ENCODE measurements at places on chromosomes 2 and 18.

- no peaks in the 10 kb centered on the region for H3K36me3 ChIP-seq
- no peak overlapping the region for H3K27ac ChIP-seq
- H3K4me3 ChIP-seq = no peak overlapping the region
- no peaks in the 10 kb centered on the region for H3K4me1 ChIP-seq
Observed at GRCh38 chr2:200350850-200351285, 44.4 kb downstream of the SPATS2L start.

GRCh38 chr18:49865401-49865800, 52.1 kb upstream of the ACAA2 start:
- H3K36me3 ChIP-seq = no peaks in the 10 kb centered on the region
- no peak overlapping the region for H3K4me3 ChIP-seq
- DNase-seq = no peak

DNA sequence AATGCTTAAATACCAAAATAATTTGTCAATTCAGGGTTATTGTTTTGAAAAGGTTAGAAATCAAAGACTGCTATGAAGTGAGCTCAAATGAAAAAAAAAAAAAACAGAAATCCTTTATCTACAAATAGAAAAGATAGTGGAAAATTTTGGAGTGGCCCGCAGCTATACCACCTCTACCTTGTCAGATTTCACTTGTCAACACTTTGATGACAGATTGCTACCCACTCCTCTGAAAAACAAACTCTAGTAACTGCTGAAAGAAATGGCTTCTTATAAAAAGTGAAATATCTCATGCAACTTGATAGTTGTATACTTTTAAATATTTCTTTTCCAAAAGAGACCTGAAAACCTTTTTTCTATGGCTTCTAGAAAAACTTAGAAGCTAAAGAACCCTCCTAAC, 84.5 kb downstream of the WDPCP start:
- no peak for DNase-seq
- H3K4me3 ChIP-seq = no peak overlapping the region
- H3K27me3 ChIP-seq = no peaks in the 10 kb centered on the region
- H3K36me3 ChIP-seq = no peaks in the 10 kb centered on the region
- no peak overlapping the region for H3K27ac ChIP-seq

DNA sequence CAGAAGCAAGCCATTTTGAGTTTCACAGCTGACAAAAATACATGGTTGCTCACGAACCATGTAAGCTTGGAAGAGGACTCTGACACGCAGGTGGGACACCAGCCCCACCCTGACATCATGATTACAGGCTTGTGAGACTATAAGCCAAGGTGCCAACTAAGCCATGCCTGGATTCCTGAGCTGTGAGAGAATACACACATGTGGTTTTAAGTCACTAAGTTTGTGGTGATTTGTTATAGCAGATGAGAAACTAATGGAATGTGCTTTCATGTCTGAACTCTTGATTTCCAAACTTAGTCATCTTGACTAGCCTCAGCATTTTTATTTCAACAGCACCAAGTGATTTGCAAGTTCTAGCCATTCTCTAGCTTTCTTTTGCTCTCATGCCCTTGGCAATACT, 676.1 kb upstream of the CELF4 start:
- no peak overlapping the region for H3K27ac ChIP-seq
- no peak overlapping the region for H3K4me3 ChIP-seq
- no peaks in the 10 kb centered on the region for H3K36me3 ChIP-seq
- no peaks in the 10 kb centered on the region for H3K27me3 ChIP-seq
- no peak for DNase-seq

- no peaks in the 10 kb centered on the region for H3K36me3 ChIP-seq
- H3K4me3 ChIP-seq = no peak overlapping the region
- no peak for DNase-seq
- H3K27me3 ChIP-seq = no peaks in the 10 kb centered on the region
- H3K4me1 ChIP-seq = no peaks in the 10 kb centered on the region
Observed at GRCh38 chr2:156005531-156005930, 327.0 kb downstream of the NR4A2 start.

- no peaks in the 10 kb centered on the region for H3K4me1 ChIP-seq
- no peak overlapping the region for H3K27ac ChIP-seq
- H3K36me3 ChIP-seq = no peaks in the 10 kb centered on the region
- no peak overlapping the region for H3K4me3 ChIP-seq
Observed at GRCh38 chr2:230974096-230974913, 21.6 kb upstream of the SPATA3 start.

GRCh38 chr18:55105873-55106272, 146.6 kb upstream of the CCDC68 start:
- no peak overlapping the region for H3K27ac ChIP-seq
- H3K36me3 ChIP-seq = no peaks in the 10 kb centered on the region
- H3K4me3 ChIP-seq = no peak overlapping the region
- DNase-seq = no peak

GRCh38 chr2:174967691-174968260, 37.4 kb downstream of the CHN1 start:
- no peak overlapping the region for H3K4me3 ChIP-seq
- H3K36me3 ChIP-seq = no peaks in the 10 kb centered on the region
- H3K27me3 ChIP-seq = no peaks in the 10 kb centered on the region
- peak overlapping the region; percentile 2 for H3K27ac ChIP-seq
- no peak for DNase-seq

DNA sequence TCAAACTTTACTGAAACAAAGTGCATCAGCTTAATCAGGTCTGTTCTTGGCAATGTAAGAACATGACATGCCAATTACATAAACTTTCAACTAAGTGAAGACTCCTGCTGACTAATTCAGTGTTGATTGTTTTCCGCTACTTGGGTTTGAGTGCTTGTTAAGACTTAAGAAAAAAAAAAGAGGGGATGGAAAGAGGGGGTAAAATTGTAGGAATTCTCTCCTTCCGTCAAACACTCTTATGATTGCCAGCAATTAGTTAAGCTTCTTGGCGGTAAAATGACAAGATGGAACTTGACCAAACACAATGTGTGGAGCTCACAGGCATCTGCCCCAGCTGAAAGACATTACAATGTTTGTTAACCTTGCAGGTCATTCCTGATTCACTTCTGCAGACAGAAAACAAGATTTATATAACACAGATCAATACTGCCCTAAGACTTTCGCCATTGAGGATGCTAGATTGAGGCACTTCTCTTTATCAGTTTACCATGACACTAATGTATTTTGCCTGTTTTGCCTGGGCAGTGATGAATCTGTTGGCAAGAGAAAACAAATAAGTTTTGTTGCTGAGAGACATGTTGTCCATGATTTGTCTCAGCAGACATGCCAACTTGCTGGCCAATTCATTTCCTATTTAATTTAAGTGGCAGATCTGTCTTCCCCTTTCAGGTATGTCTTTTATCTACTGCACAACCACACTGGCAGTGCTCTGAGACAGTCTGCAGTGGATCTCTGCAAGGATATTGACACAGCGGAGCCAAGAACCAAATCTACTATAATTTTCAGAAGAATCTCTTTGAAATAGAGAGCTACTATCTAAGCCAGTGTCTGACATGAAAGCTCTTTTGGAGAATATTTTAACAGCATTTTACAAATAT, 410.0 kb upstream of the KCNH7 start:
- no peak overlapping the region for H3K27ac ChIP-seq
- H3K36me3 ChIP-seq = no peaks in the 10 kb centered on the region
- no peak overlapping the region for H3K4me3 ChIP-seq
- no peaks in the 10 kb centered on the region for H3K4me1 ChIP-seq

- H3K27ac ChIP-seq = no peak overlapping the region
- no peak for DNase-seq
- H3K27me3 ChIP-seq = no peaks in the 10 kb centered on the region
Observed at GRCh38 chr18:26993568-26993967, 128.1 kb upstream of the AQP4 start.

DNA sequence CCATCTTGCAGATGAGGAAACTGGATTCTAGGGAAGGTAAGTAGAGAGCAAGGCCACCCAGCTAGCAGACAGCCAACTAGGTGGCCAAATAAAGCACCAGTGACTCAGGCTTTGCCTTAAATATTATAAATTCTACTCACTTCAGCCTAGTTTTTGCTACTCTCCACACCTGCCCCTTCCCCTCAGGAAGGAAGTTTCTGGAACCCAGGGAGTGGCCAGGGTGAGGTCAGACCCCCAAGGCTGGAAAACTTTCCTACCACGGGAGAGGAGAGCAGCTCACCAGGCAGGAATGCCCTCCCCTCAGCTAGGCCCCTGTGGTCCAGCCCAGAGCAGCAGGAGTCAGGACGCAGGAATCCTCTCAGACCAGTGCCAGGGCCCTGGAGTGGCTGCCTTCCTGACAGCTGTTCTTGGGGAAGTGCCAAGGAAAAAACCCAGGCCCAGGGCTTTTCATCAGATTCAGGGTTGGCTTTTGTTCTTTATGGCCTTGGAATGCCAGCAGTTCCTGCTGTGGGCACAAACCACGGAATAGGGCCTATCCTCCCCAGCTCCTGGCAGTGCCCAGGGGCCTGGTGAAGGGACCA, 5.1 kb upstream of the PAX8 start:
- DNase-seq = peak; percentile 88
- no peaks in the 10 kb centered on the region for H3K4me1 ChIP-seq
- no peaks in the 10 kb centered on the region for H3K36me3 ChIP-seq
- H3K27me3 ChIP-seq = no peaks in the 10 kb centered on the region

DNA sequence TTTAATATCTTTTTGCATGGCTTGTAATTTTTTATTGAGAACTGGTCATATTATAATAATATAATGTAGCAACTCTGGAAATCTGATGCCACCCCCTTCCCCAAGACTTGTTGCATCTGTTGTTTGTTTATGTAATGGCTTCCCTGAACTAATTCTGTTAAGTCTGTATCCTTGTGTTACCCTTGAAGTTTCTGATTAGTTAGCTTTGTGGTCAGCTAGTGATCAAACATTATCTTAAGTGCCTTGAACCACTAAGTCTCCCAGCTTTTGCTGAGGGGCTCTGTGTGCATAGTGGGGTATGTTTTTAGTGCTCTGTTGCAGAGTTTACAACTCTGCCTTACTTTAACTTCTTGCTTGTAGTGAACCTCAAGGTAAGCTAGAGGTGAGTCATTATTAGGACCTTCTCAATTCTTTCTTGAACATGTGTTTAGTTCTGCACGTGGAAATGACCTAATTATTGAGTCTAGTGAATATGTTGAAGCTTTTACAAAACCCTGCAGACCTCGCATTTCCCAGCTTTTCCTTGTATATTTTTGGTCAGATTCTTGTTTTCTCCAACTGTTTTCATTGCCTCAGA, 24.8 kb downstream of the SMCHD1 start:
- no peak overlapping the region for H3K27ac ChIP-seq
- H3K4me1 ChIP-seq = no peaks in the 10 kb centered on the region
- H3K4me3 ChIP-seq = no peak overlapping the region
- H3K36me3 ChIP-seq = no peaks in the 10 kb centered on the region
- DNase-seq = no peak

- no peak overlapping the region for H3K27ac ChIP-seq
- no peak for DNase-seq
- no peaks in the 10 kb centered on the region for H3K36me3 ChIP-seq
- no peak overlapping the region for H3K4me3 ChIP-seq
- no peaks in the 10 kb centered on the region for H3K4me1 ChIP-seq
- H3K27me3 ChIP-seq = no peaks in the 10 kb centered on the region
Observed at GRCh38 chr18:8298186-8298585, 311.1 kb upstream of the RAB12 start.

DNA sequence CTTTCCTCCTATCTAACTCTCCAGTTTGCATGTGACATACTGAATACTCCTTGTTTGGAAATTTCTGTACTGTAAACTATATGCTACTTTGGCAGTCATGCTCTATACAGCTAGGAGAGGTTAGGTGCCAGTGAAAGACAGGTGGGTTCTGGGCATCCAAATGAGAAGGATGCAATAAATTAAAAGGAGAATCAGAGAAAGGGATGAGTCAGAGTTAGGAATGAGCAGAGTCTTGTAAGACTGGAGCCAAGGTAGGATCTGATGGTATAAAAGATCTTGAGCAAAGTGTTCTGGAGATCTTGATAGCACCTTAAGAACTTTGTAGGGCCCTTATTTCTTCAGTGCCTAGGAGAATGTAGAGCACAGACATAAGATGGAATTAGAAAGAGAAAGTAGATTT, 58.7 kb upstream of the STAM2 start:
- no peak overlapping the region for H3K4me3 ChIP-seq
- no peaks in the 10 kb centered on the region for H3K27me3 ChIP-seq
- no peak for DNase-seq
- no peaks in the 10 kb centered on the region for H3K4me1 ChIP-seq
- H3K27ac ChIP-seq = no peak overlapping the region
- H3K36me3 ChIP-seq = no peaks in the 10 kb centered on the region

DNA sequence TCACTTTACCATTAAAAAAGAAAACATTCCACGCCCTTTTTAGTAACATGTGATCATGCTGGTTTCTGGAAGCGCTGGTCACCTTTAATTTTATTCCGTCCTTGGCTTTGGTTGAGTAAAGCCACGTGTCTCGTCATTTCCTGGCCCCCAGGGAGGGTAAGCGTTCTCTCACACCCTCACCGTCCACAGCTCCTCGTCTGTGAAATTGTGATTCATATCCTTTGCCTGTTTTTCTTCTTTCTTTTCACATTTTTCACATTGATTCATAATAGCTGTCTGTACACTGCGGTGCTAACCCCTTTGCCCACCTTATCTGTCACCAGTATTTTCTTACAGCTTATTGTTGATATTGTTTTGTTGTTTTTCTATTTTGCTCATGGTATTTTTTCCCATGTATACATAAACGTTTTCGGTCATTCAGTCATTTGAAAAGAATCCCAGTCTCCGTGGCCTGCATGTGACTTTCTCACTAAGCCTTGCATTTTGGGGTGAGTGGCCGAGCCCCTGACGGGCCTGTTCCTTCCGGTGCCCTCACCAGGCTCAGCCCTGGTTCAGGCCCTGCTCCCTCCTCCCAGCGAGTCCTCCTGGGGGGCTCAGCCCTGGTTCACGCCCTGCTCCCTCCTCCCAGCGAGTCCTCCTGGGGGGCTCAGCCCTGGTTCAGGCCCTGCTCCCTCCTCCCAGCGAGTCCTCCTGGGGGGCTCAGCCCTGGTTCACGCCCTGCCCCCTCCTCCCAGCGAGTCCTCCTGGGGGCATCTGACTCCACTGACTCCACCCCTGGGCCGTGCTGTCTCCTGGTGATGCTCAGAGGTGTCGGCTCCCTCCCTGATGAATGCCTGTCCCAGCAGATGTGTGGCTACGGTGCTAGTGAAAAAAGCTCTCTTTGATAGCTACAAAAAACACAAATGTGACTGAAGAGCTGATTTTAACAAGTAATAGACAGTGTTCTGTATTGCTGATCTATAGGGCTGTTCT, 249.7 kb upstream of the PXDN start:
- H3K4me3 ChIP-seq = no peak overlapping the region
- DNase-seq = no peak
- H3K27me3 ChIP-seq = peaks cover 49% of the 10 kb centered on the region
- H3K4me1 ChIP-seq = no peaks in the 10 kb centered on the region

GRCh38 chr2:134674687-134675086, 44.1 kb downstream of the TMEM163 start:
- DNase-seq = no peak
- no peaks in the 10 kb centered on the region for H3K27me3 ChIP-seq
- H3K4me3 ChIP-seq = no peak overlapping the region
- no peak overlapping the region for H3K27ac ChIP-seq

GRCh38 chr2:112020561-112020960, 34.5 kb upstream of the TMEM87B start:
- no peaks in the 10 kb centered on the region for H3K4me1 ChIP-seq
- no peak overlapping the region for H3K4me3 ChIP-seq
- DNase-seq = no peak
- H3K27ac ChIP-seq = no peak overlapping the region
- H3K27me3 ChIP-seq = no peaks in the 10 kb centered on the region

- H3K4me3 ChIP-seq = no peak overlapping the region
- no peaks in the 10 kb centered on the region for H3K36me3 ChIP-seq
- no peaks in the 10 kb centered on the region for H3K27me3 ChIP-seq
- no peaks in the 10 kb centered on the region for H3K4me1 ChIP-seq
- no peak overlapping the region for H3K27ac ChIP-seq
Observed at GRCh38 chr2:141496810-141497209, 634.0 kb downstream of the LRP1B start.

GRCh38 chr2:241003047-241003360, 4.6 kb downstream of the SNED1 start:
- DNase-seq = no peak
- H3K27ac ChIP-seq = no peak overlapping the region
- peaks cover 11% of the 10 kb centered on the region for H3K4me1 ChIP-seq
- no peaks in the 10 kb centered on the region for H3K36me3 ChIP-seq

Data from breast epithelium (tissue), 4 donors.